Renal cortical epithelial cell (primary cell): ENCODE measurements at places on chromosomes 16 and 17. TPM values are rescaled to one million over a fixed set of nuclear protein-coding genes. Genes with fewer than 3 reads are reported as not detected.

DNA sequence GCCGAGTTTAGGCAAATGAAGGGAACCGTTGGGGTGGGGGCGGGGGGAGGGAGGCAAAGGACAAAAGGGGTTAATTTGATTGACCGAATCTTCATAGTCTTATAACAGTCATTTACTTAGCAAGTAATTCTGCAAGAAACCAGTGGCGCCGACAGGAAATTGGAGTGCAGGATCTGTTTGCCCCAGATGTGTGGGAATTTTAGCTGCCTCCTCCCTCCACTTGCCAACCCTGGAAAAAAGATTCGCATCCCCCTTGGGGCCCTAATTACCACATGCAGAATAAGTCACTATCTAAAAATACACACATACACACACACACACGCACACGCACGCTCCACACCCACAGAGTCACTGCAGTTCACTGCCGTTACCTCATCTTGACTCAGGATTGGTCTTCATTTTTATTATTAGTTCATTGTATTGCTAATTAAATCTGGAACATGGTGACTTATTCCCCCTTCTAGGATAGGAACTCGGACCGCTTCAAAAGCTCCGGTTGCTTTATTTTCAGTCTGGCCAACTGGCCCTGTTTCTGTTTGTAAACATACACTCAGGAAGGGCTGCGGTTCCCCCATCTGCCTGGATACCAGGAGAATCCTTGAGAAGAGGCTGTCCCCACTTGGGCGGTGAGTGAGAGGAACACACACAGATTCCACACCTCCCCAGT is 241.6 kb upstream of the SALL1 start:
- peak; percentile 42 for DNase-seq

- peak; percentile 85 for DNase-seq
Observed at GRCh38 chr17:69874175-69874670, 200.8 kb upstream of the KCNJ16 start.

- DNase-seq: no peak
Observed at GRCh38 chr17:38746849-38747462, 1.2 kb downstream of the PCGF2 start.

The CDH8 gene
- 1.3 TPM in 1 of 2 replicates, not detected in the other for total RNA-seq

- DNase-seq: peak; percentile 63
Observed at GRCh38 chr17:9576521-9577372, at the start of gene CFAP52. CFAP52 (plus strand) TSS chr17:9576642; CDS start chr17:9576696, 54 bp downstream.

The ABCC12 gene
- total RNA-seq: not detected in 2 replicates

The CDH11 gene
- total RNA-seq: 3.1 and 7.6 TPM in 2 replicates

- no peak for DNase-seq
Observed at GRCh38 chr17:15270628-15271381, 5.7 kb upstream of the PMP22 start.

The FSCN2 gene
- 3.1 and 4.7 TPM in 2 replicates for total RNA-seq

GRCh38 chr17:31131299-31131698 is 36.5 kb downstream of the NF1 start:
- no peak for DNase-seq

GRCh38 chr17:56890906-56891674 is 22.8 kb downstream of the TRIM25 start:
- DNase-seq: no peak

DNA sequence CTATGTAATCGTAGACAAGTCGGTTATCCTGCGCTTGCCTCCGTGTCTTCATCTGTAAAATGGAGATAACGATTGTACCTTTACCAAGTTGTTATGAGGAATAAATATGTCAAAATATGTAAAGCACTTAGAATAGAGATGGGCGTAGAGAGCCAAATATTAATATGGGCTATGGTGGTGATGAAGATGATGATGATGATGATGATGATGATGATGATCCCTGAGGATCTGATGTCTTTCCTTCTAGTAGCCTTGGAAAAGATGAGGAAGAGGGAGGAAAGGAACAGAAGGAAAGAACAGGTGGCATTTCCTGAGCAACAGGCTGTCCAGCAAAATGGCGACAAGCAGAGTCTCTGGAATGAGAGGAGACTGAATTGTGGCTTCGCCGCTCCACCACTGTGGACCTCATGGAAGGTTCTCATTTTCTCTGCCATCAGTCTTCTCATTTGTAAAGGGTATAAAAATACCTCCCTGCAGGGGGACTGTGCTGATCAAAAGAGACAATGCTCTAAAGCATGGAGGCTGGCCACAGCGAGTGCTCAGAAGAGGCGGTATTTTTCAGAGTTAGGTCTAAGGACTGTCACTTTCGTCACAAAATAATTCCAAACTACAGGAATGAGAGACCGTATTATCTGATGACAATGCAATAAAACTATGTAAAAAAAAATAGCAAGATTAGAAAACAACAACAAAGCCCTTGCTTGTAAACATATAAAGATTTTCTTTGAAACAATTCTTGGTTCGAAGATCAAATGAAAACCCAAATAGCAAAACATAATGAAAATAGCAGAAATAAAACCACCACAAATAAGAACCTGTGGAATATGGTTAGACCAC is 17.2 kb upstream of the RCVRN start:
- no peak for DNase-seq

- DNase-seq: no peak
Observed at GRCh38 chr16:50267651-50268050, 1.3 kb downstream of the ADCY7 start.

GRCh38 chr16:4140652-4141051 is 24.4 kb upstream of the ADCY9 start:
- peak; percentile 43 for DNase-seq

DNA sequence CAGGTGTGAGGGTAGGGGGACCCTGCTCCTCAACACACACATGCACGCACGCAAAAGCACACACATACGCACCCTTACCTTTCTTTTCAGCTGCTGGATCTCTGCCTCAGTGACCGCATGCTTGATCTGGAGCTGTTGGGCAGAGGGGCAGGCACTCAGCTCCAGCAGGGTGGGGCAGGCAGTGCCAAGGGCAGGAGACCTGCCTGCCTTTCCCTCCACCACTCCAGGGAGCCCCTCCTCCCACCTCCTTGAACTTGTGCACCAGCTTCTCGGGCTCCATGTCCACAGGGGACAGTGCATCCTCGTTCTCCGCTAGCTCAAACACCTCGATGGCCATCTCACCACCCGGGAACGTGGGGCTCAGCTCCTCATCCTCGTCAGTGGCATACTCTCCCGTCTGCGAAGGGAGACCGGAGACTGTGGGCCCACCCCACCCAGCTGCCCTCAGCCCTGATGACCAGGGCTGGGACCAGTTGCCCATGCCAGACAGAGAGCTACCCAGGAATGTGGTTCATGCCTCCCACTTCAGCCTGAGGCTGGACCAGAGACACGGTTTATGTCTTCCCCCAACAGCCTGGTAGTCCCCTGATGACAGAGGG is 9.3 kb upstream of the SAMD14 start:
- no peak for DNase-seq

DNA sequence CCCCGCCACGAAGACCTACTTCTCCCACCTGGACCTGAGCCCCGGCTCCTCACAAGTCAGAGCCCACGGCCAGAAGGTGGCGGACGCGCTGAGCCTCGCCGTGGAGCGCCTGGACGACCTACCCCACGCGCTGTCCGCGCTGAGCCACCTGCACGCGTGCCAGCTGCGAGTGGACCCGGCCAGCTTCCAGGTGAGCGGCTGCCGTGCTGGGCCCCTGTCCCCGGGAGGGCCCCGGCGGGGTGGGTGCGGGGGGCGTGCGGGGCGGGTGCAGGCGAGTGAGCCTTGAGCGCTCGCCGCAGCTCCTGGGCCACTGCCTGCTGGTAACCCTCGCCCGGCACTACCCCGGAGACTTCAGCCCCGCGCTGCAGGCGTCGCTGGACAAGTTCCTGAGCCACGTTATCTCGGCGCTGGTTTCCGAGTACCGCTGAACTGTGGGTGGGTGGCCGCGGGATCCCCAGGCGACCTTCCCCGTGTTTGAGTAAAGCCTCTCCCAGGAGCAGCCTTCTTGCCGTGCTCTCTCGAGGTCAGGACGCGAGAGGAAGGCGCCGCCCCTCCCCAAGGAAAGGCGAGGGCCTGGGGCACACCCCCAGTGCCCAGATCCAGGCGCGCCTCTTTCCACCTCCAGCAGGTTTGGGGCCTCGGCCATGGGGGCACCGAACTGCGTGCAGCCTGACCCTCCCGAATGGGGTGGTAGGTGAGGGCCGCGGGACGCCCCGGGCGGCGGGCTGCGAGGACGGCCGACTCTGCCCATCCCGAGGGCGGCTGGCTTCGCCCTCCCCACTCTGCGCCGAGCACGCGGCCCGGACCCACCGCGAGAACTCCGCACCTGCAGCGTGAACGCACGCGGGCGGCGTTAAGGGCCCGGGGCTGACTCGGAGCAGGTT is 664 bp downstream of the HBQ1 start:
- DNase-seq: no peak

GRCh38 chr17:72273289-72274056 is 152.7 kb downstream of the SOX9 start:
- DNase-seq: peak; percentile 16

DNA sequence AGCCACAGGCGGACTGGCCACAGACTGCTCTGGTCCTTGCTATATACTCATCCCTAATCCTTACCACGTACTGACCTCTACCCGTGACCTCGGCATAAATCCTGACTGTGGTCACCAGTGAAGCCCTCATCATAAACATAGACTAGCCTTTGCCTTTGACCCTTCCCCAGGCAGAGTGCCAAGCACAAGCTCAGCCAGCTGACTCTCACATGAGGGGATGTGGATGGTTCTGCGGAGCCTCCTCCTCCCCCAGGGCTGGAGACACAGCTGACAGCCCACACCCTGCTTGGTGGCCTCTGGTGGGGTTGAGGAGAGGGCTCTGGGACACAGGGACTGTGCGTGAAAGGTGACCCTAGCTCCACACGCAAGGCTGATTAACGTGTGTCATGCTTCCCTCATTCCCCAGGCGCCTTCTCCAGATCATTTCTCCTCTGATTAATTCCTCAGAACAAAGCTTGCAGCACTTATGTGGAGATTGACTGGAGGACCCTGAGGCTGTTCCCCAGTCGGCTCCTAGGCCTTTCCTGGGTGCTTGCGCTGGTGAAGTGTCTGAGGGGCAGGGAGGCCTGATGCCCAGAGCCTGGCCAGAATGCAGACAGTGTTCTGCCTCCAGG is 241.5 kb upstream of the NLRP1 start:
- peak; percentile 54 for DNase-seq

- DNase-seq: peak; percentile 82
Observed at GRCh38 chr17:47220531-47220999, 11.4 kb downstream of the MYL4 start.

The ZG16B gene
- total RNA-seq: 0.25 and 1.2 TPM in 2 replicates

The GPRC5C gene
- 91.0 and 345 TPM in 2 replicates for total RNA-seq

GRCh38 chr16:85935391-85935973 is 36.5 kb downstream of the IRF8 start:
- no peak for DNase-seq

DNA sequence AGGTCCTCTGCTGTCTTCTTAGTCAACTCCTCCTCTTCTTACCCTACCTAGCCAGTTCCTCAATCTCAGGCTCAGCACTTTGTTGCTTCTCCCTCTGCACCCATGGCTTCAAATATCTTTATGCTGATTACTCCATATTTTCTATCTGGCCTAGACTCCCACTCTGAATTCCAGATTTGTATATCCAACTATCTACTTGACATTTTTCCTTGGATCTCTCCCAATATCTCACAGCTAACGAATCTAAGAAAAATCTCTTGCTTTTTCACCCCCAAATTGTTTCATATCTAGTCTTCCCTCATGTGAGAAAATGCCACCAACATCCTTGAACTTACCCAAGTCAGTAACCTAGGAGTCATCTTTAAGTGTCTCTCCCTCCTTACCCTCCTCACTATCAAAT is 176.4 kb upstream of the ERCC4 start:
- no peak for DNase-seq

The SYNGR3 gene
- total RNA-seq: 2.0 and 8.0 TPM in 2 replicates

- DNase-seq: peak; percentile 84
Observed at GRCh38 chr17:45171338-45172231, 9.9 kb downstream of the HEXIM2 start.

The CHAD gene
- not detected in 2 replicates for total RNA-seq

GRCh38 chr16:4324492-4325252 is 8.8 kb downstream of the GLIS2 start:
- DNase-seq: no peak

- DNase-seq: no peak
Observed at GRCh38 chr17:51742571-51742970, 415.9 kb downstream of the CA10 start.
